ENCODE measurements at places on chromosomes 7 and 10.
A peak's percentile ranks its signal among the peaks of the same experiment; 100 is the strongest.

GRCh38 chr7:1661461-1661860 lies 8.6 kb upstream of the ELFN1 start:
- DNase-seq = no peak

GRCh38 chr10:102504179-102504975 lies 605 bp downstream of the SUFU start:
- DNase-seq = no peak

GRCh38 chr7:136049818-136050461 lies 72.8 kb upstream of the MTPN start:
- no peak for DNase-seq

- no peak for DNase-seq
These were observed 4.0 kb upstream of the CFAP58 start for GRCh38 chr10:104349623-104350126.

DNA sequence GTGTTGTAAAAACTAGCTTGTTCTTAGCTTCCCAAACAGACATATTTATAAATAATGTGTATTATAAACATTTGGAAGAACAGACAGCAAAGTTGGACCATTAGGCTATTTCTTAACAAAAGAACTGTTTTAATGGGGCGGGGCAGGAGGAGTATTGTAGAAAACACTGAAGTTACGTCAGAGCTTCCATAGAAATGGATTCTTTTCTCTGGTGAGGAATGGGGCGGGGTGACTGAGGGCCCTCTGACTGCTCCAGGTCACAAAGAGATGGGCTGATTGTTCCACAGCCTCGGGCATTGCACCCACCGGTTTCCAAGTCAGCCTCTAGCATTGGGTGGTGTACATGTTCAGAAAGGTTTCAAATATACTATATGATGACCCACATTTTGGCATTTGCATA lies 36.8 kb upstream of the ADAM12 start:
- DNase-seq = no peak

GRCh38 chr7:6640246-6640721 lies 3.2 kb downstream of the ZNF316 start:
- DNase-seq = no peak

GRCh38 chr10:44173608-44173894 lies 211.3 kb downstream of the CXCL12 start:
- DNase-seq = peak; percentile 36

DNA sequence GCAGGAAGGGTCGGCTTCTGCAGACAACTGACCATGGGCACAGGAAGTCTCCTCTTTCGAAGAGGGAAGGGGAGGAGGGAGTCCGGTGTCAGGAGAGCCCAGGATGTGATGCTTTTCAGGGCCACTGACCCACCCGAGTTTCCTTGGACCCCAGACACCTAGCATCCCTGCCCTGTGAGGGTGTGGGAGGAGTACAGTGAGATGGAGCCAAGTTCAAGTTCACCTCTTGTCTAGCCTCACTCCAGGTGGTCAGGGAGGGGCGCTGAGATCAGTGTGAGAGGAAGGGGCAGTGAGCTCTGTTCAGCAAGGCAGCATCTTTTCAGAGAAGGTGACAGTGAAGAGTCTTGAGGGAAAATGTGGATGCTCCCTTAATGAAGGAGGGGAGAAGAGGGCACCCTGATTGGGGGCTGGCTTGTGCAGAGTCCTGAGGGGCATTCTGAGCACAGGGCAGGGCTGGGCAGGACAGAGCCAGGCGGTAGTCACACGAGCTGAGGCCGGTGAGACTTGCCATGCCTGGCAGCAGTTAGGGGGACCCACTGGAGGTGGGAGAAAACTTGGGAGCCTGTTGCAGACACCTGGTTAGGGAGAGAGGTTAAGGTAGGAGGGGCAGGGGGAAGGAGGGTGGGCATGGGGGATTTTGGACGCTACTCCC lies 49.7 kb downstream of the ADCY1 start:
- no peak for DNase-seq

- no peak for DNase-seq
These were observed 1.9 kb downstream of the SEMA4G start for GRCh38 chr10:100970914-100971811.

DNA sequence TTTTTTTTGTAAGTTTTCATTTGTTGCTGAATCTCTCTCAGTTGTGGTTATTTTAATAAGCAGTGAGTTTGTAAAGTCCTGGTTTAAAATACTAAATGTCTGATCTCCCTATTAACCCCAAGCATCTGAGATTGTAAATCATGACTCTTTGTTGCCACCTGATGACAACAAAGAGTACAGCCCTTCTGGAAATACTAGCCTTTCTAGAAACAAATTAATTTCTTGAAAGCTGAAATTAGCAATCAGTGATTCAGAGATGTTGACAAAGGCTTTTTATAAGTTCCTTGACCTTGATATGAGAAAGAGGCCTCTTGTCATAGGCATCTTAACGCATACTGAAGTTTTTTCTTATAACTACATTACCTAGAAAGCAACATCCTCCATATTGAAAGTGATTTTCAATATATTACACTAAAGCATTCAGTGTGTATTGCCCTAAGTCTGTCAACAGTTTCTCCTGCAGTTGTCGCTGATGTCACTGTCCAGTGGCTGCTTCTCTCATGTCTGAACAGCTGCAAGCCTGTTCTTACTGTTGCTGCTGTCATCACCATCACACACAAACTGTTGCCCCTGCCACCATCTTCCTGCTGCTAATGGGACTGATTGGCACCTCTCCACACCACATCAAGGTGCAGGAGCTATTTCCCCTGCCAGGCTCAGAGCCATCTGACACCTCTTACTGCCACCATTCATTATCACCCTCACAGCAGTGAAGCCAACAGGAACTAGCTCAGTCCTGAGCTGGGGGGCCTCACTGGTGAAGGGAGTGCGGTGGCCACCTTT lies 95.1 kb upstream of the LRGUK start:
- DNase-seq = no peak

DNA sequence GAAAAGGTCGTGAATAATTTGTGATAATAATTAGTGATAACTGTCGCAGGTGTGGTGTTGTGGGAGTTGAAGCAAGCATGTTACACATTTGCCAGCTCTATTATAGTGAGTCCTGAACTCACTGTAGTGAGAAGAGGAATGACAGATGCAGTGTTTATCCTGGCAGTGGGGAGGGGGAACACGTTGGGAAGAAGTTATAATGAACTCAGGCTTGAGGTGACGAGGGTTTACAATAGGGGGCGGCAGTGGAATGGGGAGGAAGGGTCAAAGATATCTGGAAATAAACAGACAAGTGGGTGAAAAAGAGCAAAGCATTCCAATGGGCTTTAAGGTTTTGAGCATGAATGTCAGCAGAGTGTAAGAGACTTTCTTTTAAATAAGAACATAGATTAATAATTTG lies 49.6 kb downstream of the ITPRID1 start:
- no peak for DNase-seq

- no peak for DNase-seq
These were observed 9.4 kb upstream of the CYCS start for GRCh38 chr7:25134358-25135010.

DNA sequence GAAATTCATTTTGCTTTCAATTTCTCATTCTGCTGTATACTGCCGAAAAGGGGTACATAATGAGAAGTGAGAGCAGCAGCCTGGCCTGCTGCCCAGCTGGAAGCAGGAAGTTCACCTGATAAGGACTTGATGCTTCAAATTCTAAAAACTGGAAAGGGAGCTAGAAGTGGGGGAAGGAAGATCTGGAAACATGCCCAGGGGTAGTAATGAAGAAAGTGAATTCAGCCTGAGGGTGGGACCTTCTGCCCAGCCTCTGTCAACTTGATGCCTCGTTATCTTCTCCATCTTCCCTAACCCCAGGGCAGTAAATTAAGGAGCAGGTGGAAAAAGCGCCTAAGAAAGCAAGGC lies 69.4 kb downstream of the ARMH3 start:
- DNase-seq = no peak

Data from HTR-8/SVneo (cell line).